Aorta (tissue), 5 donors: ENCODE measurements at places on chromosomes 11 and 22. TPM values are rescaled to one million over a fixed set of nuclear protein-coding genes. Genes with fewer than 3 reads are reported as not detected.

DNA sequence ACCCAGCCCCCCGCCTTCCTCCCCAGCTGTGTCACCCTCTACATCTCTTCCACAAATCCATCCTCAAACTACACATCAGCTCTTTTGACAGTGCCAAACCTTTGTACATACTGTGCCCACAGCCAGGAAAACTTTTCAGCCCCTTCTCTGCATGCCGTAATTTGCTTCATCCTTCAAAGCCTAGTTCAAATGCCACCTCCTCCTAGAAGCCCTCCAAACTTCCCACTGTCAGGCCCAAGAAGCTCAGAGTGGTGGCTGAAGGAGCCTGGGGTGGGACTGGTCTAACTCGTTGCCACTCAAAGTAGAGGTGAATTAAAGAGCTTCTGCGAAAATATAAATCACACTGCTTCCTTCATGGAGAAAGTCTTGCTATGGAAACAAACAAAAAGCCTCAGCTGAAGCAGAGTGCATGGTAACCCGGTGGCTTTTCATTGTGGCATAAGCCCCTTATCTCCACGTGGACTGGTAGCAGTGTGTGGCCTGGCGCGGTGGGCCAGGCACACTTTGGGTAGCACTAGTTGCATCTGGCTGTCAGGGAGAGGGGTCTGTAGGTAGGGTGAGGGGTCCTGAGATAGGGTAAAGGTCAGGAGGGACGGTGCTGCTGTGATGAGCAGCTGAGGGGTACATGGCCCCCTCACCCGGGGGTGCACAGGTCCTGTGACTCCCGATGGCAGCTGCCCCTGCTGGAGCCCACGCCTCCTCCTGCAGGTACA lies 76.9 kb downstream of the MYO7A start:
- DNase-seq, result peak; percentile 14

- H3K4me3 ChIP-seq, result no peak overlapping the region
- no peaks in the 10 kb centered on the region for H3K36me3 ChIP-seq
- DNase-seq, result no peak
- H3K27me3 ChIP-seq, result no peaks in the 10 kb centered on the region
- H3K27ac ChIP-seq, result no peak overlapping the region
- no peaks in the 10 kb centered on the region for H3K4me1 ChIP-seq
Observed at GRCh38 chr11:134684576-134684975, 272.5 kb upstream of the B3GAT1 start.

DNA sequence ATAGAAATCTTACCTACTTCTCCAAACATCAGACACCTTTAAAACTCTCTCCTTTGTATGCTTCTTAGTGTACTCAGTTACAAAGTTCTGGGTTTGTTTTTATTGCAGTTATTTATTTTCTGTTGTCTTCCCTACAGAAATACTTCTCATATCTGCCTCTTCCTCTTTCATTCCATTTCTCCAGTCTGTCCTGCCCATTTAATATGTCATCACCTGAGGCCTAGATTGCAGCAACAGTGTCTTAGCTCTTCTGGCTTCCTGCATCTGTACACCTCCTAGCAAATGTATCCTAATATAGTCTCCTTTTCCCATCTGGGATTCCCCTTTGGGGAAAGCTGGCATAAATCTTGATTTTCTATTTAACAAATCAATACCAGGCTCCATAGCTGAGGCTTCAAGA lies 34.9 kb upstream of the PCF11 start:
- H3K27ac ChIP-seq, result no peak overlapping the region
- no peaks in the 10 kb centered on the region for H3K27me3 ChIP-seq
- DNase-seq, result no peak

DNA sequence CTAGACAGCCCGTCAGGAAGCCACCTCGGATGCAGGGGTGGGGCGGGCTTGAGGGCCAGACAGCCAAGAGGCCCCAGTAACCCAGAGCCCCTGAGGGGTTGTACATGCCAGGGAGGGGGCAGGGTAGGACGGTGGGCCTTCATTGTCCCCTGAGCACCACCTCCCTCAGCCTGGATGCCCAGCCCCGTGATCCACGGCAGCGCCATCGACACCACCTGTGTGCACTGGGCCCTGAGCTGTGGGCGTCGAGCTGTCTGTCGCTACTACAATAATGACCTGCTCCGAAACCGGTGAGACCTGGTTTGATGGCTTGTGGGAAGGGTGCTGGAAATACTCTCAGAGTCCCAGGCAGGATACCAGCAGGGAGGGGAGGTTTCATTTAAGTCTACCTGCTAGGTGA lies 37.4 kb upstream of the TPBGL start:
- H3K4me1 ChIP-seq, result no peaks in the 10 kb centered on the region
- H3K27ac ChIP-seq, result no peak overlapping the region
- no peak for DNase-seq
- no peak overlapping the region for H3K4me3 ChIP-seq

- H3K27me3 ChIP-seq, result no peaks in the 10 kb centered on the region
- H3K4me1 ChIP-seq, result no peaks in the 10 kb centered on the region
- H3K36me3 ChIP-seq, result no peaks in the 10 kb centered on the region
Observed at GRCh38 chr11:18384157-18384641, 10.2 kb upstream of the LDHA start.

GRCh38 chr11:121996574-121996973 lies 119.4 kb downstream of the BLID start:
- DNase-seq, result no peak
- no peaks in the 10 kb centered on the region for H3K36me3 ChIP-seq
- no peak overlapping the region for H3K27ac ChIP-seq
- H3K27me3 ChIP-seq, result no peaks in the 10 kb centered on the region

Gene ASCC2
- 58.0 TPM for total RNA-seq

DNA sequence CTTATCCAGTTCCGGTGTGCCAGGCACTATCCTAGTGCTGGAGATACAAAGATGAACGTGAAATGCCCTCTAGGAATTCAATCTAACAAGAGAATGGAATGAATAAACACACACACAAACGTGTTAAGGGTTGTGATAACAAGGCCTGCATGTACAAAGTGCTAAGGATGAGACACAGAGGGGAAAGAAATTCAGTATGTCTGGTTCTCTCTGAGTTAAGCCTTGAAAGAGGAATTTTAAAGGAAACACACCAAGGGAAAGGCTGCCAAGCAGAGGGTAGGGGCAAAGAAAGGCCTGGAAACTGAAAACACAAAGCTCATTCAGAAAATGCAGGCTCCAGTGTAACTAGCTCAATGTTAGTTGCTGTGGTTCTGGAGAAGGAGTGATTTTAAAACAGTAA lies 4.2 kb downstream of the CHKA start:
- no peak for DNase-seq
- H3K4me1 ChIP-seq, result no peaks in the 10 kb centered on the region
- no peaks in the 10 kb centered on the region for H3K27me3 ChIP-seq

Gene OR52I1
- not detected for total RNA-seq

DNA sequence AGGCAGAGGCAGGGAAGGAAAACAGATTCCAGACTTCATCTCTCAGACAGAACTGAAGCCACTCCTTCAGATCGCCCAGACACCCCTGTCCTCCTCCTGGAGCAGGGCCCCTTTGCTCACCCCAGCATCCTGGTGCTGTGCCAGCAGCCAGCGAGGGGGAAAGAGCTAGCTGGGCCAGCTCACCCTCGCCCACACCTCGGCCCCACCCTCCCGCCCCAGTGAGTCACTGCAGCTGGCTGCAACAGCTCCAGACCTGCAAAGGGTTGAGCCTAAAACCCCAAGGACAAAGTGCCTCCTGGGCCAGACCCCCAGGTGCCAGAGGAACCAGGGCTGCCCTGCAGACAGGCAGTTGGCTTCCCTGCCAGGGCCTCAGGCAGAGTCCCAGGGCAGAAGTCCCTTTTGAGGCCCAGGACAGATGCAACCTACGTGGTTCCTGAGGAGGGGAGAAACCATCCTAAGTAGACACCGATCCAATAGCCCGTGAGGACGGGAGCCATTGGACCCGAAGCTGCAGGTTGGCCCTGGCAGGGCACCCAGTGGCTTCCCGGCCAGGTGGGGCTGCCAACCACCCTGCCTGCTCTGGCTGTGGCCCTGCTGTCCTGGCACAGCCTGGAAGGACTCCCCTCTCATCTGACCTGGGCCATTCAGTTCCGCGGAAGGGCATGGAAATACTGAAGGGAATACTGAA lies 7.2 kb downstream of the AHNAK start:
- peaks cover 4% of the 10 kb centered on the region for H3K4me1 ChIP-seq
- no peaks in the 10 kb centered on the region for H3K36me3 ChIP-seq
- H3K27me3 ChIP-seq, result no peaks in the 10 kb centered on the region
- peak overlapping the region; percentile 70 for H3K27ac ChIP-seq
- DNase-seq, result peak; percentile 94

Gene PDE2A
- total RNA-seq, result 80.8 TPM

Gene FAM111B
- total RNA-seq, result 0.65 TPM

DNA sequence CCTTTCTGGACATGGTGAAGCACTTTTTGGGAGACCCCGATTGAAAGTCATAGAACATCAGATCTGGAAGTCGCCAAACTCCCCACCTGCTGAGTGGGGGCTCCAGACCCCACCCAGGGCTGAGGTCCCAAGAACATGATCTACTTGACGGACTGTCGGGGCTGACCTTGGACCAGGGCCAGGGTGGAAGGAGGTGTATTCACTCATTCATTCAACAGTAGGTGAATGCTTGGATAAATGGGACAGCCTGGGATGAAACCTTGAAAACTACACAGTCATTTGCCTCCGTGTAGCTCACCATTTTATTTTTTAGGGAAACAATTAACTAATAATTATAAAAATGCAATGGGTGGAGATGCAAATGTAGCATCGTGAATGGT lies 629.0 kb downstream of the BRD1 start:
- no peaks in the 10 kb centered on the region for H3K27me3 ChIP-seq
- DNase-seq, result peak; percentile 40
- no peaks in the 10 kb centered on the region for H3K36me3 ChIP-seq
- no peak overlapping the region for H3K4me3 ChIP-seq

- H3K4me3 ChIP-seq, result no peak overlapping the region
- no peak for DNase-seq
- no peaks in the 10 kb centered on the region for H3K27me3 ChIP-seq
- no peaks in the 10 kb centered on the region for H3K4me1 ChIP-seq
Observed at GRCh38 chr11:47480762-47481161, 31.8 kb upstream of the RAPSN start.

Gene TMEM123
- 106 TPM for total RNA-seq

DNA sequence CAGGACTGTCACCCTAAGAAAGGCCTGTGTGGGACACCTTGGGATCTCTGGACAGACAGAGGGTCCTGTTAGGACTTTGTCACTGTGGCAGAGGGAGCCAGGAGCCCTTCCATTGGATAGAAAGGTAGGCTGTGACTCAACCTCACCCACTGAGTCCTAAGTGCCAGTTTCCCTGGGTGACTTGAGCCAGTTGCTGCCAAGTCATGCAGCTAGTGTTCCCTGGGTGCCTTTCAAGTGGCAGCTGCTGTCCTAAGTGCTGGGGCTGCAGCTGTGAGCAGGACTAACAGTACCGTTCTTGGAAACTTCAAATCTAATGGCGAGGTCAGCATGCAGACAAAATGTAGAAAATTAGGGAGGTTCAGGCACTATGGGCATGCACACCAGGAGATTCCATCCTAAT lies 393.7 kb downstream of the TMEM135 start:
- no peaks in the 10 kb centered on the region for H3K27me3 ChIP-seq
- H3K4me1 ChIP-seq, result peaks cover 5% of the 10 kb centered on the region
- no peaks in the 10 kb centered on the region for H3K36me3 ChIP-seq
- no peak overlapping the region for H3K27ac ChIP-seq

Gene RELA
- total RNA-seq, result 98.2 TPM

DNA sequence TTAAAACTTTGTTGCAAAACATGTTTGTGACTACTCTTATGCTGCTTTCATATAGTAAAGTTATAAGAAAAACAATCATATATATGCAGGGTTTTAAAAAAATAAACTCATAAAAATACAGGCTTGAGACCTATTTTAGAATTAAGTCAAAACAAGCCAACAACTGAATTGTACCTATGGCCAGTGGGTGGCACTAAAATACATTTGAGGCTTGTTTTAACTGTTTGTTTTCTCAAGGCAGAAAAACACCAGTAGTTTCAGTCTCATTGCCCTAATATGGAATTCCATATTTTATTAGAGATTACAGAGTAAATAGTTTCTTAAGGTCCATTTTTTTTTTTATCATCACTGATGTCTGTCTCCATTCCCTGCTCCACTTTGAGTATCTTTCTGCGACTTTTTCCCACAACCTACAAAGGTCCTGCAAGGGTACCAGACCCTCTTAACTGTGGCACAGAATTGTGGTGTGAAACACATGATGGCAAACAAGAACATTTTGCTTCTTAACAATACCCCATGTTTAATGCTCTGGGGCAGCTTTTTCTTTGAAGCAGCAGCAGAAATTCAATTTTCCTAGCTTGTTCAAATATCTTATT lies 8.5 kb upstream of the CCDC89 start:
- no peak overlapping the region for H3K4me3 ChIP-seq
- no peaks in the 10 kb centered on the region for H3K27me3 ChIP-seq
- H3K27ac ChIP-seq, result no peak overlapping the region
- H3K4me1 ChIP-seq, result no peaks in the 10 kb centered on the region
- DNase-seq, result no peak
- H3K36me3 ChIP-seq, result no peaks in the 10 kb centered on the region

Gene CCDC87
- total RNA-seq, result 0.19 TPM

Gene P2RY2
- 3.9 TPM for total RNA-seq

Gene ISX
- total RNA-seq, result not detected

DNA sequence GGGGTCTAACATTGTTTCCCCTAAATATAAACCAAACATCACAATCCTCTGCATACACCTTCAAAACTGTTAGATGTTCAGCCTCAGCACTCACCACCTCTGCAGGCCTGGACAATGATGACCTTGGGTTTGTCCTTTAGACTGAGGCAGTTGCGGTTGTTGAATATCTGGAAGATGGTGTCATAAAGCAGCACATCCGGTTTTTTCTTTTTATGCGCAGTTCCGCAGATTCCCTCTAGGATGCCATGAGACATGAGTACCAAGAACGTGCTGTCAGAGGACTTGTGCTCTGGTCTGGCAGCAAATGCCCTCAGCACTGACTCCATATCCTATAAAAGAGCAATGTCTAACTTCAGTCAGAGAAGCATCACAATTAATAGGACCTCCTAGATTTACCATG lies 22.8 kb downstream of the CASP5 start:
- H3K27me3 ChIP-seq, result no peaks in the 10 kb centered on the region
- no peak overlapping the region for H3K27ac ChIP-seq
- DNase-seq, result no peak
- H3K4me1 ChIP-seq, result no peaks in the 10 kb centered on the region

DNA sequence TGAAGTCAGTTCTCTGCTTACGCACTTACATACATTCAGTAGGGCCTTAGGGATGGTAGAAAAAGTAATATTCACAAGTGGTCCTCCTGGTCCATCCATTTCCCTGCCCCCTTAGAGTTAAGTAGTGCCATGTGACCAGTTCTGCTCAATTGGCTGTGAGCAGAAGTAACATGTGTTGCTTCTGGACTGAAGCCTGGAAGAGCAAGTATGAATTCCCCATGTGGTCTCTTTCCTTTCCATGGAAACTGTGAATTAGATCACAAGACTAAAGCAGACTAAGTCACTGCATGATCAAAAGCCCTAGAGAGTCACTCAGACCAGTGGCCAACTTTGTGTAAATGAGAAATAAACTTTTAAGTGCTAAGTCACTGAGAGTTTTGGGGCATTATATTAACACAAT lies 341.7 kb upstream of the CADM1 start:
- peaks cover 4% of the 10 kb centered on the region for H3K27me3 ChIP-seq
- no peaks in the 10 kb centered on the region for H3K36me3 ChIP-seq
- no peak overlapping the region for H3K27ac ChIP-seq
- H3K4me1 ChIP-seq, result no peaks in the 10 kb centered on the region

DNA sequence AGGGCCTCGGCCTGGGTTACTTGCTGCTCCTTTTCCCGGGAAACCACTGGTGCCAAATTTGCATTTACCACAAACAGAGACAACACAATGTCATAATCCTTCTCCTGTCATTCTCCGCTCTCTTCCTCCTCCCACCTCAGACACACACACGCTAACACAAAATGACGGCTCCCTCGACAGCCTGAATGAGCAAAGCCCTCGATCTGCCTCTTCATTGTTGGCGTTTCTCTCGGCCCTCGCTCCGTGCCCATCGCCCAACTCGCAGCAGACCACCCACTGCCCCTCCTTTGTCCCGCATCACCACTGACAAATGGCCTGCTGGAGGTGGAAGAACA lies 12.5 kb upstream of the TCF20 start:
- no peaks in the 10 kb centered on the region for H3K27me3 ChIP-seq
- H3K4me3 ChIP-seq, result no peak overlapping the region
- H3K36me3 ChIP-seq, result no peaks in the 10 kb centered on the region
- no peak for DNase-seq
